ENCODE measurements at places on chromosomes 11 and 22. TPM values are rescaled to one million over a fixed set of nuclear protein-coding genes. Genes with fewer than 3 reads are reported as not detected.

The CATSPER1 gene
- total RNA-seq = 0.56 TPM

The FAM180B gene
- total RNA-seq = not detected

The HBB gene
- 1.5 TPM for total RNA-seq

The RAC2 gene
- total RNA-seq = 82.8 TPM

GRCh38 chr11:31480930-31481329 is 28.5 kb downstream of the IMMP1L start:
- no peak for DNase-seq

- DNase-seq = no peak
These were observed 26.6 kb upstream of the SYT7 start for GRCh38 chr11:61607426-61607825.

DNA sequence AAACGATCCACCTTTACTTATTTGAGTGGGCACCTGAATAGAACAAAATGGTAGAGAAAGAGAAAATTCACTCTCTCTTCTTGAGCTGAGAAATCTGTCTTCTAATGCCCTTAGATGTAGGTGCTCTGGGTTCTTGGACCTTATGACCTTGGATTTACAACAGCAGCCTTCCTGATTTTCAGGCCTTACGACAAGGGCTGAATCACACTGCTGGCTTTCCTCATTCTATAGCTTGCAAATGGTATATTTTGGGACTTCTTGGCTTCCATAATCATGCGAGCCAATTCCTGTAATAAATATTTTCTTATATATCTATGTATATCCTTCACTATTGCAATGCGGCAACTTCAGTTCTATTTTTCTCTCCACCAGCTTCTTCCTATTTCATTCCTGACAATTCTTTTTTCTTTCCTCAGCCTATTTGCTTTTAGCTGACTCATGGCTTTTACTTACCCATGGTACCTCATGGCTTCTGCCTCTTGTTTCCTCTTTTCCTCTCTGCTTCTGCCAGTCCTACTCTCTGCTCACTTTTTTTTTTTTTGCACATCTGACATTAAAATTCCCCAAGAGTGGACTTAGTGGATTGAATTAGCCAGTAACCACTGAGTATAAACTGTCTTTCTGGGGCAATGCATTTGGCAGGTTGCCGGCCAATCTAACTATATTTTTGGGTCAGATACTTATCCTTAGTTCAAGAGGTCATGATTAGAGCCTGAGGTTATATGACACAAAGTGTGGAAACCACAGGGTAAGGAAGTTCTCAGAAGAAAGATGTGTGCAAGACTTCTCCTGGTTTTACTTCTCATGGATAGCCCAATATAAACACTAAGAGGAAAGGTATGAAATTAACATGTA is 359.5 kb downstream of the TMEM135 start:
- DNase-seq = no peak

DNA sequence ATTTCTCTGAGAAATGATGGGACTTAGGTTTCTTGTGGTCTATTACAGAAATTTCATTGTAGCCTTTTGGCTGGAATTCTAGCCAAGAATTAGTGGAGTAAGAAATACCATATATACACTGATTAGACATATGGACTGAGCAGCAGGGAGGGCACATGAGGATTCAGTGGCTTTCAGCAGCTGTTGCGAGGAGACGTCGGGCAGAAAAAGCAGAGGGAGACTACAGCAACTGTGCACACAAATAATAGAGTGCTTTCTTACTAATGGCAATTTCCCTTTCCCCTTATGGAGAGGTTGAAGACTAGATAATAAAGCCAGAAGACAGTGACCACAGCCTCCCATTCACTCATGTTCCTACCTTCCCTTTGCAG is 35.4 kb upstream of the CCDC34 start:
- DNase-seq = no peak
